Activated T-cell treated with anti-CD3 and anti-CD28 coated beads, Interleukin-2, amount 50 U/mL, for 24 hours (primary cell): ENCODE measurements at places on chromosomes 6 and 20.

- DNase-seq, result no peak
These were observed 473.0 kb downstream of the BCKDHB start for GRCh38 chr6:80579391-80580023.

- DNase-seq, result no peak
These were observed 1223.6 kb upstream of the GJE1 start for GRCh38 chr6:140909156-140909555.

GRCh38 chr6:111358454-111358853, 124.6 kb downstream of the REV3L start:
- no peak for DNase-seq

- no peak for DNase-seq
These were observed 197.2 kb upstream of the GGTLC1 start for GRCh38 chr20:24185791-24186190.

DNA sequence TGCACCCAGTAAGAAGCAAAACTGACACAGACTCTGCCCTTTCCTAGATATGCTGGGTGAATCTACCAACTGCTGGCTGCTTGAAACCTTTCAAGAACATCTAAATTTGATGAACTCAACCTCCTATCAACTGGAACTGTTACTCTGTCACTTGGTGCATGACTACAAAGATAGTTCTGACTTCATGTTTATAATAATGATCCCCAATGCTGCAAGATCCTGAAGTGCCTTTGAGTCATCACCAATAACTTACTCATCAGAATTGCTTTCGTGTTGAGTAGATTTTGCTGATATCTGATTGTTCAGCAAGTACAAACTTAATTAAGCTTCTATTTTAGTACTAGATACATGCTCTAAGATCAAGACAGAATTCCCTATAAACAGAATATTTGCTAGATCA, 100.2 kb upstream of the ARMC2 start:
- no peak for DNase-seq

DNA sequence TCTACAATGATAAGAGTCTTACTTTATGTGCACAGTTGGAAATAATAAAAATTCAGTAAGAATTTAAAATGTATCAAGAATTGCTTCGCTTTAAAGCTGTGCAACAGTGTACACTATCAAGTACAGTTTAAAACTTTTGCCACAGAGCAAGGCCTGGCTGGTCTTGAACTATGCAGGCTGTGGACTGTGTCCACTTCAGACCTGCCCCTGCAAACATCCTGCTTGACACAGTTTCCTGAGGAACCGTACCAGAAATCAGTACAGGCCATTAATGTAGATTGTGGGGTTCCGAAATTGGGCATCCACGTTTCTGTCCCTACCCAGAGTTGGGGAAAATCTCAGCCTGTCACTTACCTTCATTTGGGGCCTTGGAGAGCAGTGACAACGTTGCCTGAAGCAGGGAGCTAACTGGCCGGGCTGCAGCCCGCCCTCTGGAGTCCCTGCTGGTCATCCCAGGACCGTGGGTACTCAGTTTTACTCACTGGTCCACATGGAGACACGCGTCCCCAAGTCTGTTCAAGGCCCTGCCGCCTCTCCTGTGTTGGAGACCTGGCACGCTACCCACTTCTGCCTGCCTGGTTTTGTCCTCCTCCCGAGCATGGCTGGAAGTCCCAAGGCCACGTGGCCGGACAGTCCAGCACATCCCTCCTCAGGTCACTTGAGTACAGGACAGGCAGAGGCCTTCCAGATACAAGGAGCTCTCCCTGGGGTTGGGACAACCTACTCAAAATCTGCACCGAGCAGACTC, 8.4 kb downstream of the NINL start:
- DNase-seq, result no peak

GRCh38 chr20:51216850-51217249, 193.9 kb upstream of the KCNG1 start:
- DNase-seq, result no peak

DNA sequence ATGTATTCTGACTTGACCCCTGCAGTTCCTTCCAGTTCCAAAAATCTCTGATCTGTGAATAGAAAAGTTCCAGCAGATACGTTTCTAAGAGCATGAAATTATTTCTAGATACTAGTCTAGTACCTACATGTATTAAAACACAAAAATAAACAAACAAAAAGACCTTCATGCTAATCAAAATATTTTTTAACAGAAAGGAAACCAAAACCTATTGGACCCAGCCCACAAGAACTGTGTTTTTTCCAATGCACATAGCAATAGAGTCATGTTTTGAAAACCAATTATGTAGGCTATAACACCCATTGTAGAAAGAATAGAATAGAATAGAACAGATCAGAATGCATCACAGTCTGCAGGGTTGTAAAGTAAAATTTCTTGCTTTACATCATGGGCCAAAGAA, 158.6 kb upstream of the TNFAIP3 start:
- no peak for DNase-seq

GRCh38 chr6:151592449-151593159, 98.8 kb downstream of the CCDC170 start:
- DNase-seq, result no peak

DNA sequence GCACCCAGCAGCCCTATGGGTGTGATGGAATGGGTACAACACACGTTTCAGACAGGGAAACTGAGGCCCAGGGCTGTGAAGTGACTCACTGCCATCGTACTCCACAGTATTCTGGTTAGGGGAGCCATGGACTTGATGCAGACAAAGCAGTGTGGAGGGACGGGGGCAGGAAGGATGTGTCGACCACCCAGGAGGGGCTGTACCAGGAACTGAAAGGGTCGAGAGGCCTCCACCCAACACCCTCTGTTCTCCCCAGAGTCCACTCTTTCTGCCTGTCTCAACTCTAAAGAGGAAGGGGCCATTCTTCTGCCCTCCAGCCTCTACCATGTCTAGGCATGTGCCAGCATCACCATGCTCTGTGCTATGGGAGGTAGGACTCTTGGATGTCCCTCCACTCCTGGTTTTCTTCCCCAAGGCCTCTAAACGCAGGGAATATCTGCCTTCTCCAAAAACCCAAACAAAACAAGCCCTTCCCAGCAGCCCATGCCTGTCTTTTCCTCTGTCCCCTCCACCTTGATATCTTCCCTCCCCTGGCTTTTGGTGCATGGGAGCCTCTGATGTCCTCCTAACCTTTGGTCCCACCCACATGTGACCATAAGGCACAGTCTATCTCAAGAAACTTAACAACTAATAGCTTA, 7.4 kb downstream of the SLC22A1 start:
- DNase-seq, result no peak

DNA sequence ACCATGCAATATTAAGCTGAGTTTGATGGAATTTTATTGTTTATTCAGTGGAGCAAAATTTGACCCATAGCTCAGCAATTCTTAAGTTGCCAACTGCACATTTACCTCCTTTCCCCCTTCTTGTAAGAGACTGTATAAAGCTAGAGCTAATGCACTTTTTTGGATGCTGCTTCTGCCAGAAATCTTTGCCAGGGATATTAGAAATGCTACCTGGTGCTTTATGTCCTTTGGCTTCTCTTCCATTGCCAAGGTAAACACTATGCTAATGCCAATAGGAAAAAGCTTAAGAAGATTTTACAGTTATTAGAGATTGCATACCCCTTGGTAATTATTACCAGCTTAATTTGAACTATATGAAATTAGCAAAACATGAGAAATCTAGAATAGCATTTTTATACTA, 79.0 kb upstream of the OGFRL1 start:
- no peak for DNase-seq

DNA sequence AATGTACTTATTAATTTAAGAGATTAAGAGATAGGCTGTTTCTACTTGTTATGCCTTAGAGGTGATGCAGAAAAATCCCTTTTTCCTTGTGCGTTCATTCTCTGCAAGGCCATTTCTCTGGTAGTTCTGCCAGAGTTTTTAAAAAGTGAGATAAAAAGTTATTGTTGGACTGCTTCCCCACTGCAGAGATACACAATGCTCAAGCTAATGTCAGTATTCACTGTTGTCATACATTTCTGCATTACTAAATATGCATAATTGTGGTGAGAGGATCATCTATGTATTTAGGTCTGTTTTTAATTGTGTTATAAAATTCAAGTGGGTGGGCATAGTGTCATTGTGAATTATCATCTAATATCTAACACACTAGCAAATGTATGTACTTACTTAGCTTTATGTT, 600.4 kb downstream of the HTR1B start:
- no peak for DNase-seq

DNA sequence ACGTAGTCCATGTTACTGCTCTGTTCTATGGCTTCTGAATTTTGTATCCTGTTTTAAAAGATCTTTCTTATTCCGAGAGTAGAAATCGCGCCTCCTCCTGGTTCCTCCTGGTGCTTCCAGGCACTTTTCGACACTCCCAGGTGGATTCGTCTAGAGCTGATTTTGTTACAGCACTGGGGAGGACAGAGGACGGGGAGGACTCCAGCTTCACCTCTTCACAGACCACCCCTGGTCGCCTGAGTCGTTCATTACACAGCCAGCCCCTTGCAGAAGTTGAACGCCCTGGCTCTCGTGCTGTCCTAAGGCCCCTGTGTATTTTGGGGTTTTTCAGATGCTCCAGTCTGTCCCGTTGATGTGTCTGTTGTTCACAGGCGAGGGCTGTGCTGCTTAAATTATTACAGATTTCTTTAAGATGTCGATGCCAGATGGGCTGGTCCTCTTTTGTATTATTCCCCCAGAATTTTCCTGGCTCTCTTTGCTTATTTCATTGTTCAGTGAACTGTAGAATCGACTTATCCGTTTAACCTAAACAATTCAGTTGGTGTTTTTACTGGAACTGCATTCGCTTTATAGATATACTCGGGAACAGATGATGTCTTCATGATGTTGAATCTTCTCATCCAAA, 30.5 kb downstream of the COL20A1 start:
- no peak for DNase-seq

GRCh38 chr6:157699777-157700636, 123.0 kb upstream of the SNX9 start:
- DNase-seq, result peak; percentile 6

DNA sequence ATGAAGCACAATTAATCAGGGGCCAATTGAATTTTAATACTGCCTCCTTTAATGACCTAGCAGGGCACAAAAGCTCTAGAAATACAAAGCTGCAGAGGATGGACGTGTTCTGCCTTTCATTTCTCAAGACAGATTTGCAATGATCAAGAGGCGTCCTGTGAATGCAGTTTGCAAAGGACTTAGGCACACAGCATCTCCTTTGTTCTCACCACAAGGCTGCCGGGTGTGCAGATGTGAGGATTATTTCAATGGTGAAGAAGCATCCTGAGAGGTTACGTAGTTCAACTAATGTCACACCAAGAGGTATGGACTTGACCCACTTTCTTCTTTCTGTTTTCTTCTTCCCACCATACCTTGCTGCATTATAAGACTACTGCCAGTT, 42.9 kb upstream of the SPTLC3 start:
- no peak for DNase-seq

DNA sequence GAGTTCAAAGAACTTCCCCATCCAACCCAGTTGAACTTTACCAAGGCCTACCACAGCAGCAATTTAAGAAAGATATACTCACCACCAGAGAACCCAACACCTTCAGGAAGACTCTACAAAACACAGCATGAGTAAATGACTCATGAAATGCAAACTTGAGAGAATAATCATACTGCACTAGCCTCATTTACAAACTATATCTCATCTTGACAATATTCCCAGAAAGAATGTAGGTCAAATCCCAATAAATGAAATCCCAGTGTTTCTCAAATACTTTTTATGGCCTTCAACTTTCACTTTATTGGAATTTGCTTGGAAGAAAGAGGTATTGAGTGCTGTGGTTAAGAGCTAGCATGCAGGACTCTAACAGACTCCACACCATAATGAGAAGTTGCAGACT, 60.0 kb downstream of the FYN start:
- DNase-seq, result no peak

GRCh38 chr6:2216794-2217383, 28.5 kb downstream of the GMDS start:
- no peak for DNase-seq

DNA sequence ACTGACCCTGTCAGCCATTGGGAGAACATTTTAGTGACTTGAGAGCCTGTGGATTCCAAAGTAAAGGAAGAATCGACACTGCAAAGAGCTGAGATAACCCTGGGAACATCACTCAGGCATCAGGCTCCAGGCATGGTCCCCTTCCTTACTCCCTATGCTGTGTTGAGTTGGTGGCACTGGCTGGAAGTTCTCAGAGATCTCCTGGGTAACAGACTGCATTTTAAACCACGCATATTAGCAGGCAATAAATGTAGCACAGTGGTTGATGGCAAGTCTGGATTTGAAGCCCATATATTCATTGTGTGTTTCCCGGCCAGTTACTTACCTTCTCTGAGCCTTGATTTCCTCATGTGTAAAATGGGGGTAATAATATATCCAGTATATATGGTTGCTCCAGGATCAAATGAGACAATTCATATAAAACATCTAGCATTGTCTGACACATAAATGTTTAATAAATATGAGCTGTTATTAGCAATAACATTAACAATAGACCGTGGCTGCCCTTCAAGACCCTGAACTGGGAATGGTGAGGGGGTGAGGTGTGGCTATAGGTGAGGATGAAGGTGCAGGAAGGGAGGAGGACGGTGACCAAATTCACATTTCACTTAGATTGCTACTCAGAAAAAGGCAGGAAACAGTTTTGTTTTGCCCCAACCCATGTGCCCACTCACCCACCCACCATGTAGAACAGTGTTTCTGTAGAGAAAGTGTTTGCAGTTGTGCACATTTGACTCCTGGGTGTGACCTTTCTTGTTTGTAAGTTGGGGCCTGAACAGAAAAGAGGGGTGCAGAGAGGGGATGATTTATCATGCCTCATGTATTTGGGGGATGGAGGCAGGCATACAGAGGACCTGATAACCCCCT, 2.1 kb downstream of the PLCG1 start:
- no peak for DNase-seq

DNA sequence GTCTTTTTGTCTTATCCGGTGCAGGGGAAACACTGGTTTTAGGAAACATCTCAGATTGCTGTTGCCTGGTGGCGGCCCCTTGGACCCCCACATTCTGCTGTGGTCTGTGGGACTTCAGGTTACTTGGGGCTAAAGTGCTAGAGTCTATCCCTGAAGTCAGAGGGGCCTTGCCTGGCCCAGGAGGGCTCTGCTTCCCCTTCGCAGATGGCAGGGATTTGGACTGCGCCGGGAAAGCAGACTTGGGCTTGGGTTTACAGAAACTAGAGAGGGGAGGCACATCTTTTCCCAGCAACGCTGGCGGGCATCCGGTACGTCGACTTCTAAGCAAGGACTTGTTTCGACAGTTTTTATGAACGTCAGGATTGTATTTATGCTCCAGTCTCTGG, 17.5 kb downstream of the ZNF217 start:
- DNase-seq, result peak; percentile 25

GRCh38 chr20:32343439-32343838, 14.7 kb upstream of the ASXL1 start:
- DNase-seq, result no peak

GRCh38 chr20:1010659-1011058, 8.5 kb upstream of the RSPO4 start:
- DNase-seq, result no peak
